ENCODE measurements at places on chromosomes 2 and 18.

DNA sequence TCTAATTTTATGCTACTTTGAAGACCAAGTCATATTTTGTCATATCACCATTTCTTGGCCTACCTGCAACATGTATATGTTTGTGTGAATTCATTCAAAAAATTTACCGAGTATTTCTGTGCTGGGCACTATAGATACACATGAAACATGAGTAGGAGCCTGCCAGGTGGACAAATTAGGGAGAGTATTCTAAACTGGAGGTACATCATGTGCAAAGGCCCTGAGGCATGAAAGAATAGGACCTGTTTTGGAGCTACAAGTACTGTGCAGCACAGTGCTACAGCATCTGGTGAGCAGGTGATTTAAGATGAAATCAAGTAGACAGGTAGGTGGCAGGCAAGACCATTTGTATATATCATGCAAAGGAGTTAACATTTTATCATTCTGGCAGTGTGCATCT is 152.9 kb downstream of the MYO3B start:
- DNase-seq, result no peak

GRCh38 chr2:186687807-186688211 is 6.1 kb upstream of the FAM171B start:
- DNase-seq, result no peak

DNA sequence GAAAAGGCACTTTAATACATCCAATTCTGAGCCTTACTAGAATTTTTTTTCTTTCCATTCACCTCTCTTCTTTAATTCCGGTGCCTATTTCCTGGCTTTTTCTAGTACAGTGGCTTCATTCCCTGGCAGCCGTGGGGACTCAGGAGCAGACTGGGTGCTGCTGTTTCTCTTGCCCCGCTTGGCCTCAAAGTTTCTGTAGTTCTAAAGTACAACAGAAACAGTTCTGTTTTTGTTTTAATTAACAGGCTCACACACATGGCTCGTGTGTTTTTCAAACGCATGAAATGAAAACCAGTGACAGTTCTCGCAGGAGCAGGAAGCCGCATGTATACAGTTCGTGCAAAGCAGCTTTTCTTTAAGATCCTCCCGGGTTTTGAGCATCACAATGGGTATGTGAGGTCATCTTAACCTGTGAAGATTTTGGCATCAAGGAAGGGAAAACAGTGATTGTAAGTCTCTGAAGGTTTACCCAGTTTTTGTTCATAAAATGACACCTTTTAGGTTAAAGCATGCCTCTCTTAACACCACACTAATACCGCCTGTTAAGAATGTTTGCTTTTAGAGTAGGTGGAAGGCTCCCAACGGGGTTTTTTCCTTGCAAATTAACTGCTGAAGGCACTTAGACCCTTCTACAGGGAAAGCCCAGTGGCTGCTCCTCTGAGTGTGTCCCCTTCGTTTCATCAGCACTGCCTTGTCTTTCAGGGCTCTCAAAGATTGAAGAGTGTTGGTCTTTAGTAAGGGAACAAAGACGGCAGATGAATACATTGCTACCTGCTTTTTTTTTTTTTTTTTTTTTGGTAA is 5.8 kb downstream of the FZD7 start:
- DNase-seq, result no peak

DNA sequence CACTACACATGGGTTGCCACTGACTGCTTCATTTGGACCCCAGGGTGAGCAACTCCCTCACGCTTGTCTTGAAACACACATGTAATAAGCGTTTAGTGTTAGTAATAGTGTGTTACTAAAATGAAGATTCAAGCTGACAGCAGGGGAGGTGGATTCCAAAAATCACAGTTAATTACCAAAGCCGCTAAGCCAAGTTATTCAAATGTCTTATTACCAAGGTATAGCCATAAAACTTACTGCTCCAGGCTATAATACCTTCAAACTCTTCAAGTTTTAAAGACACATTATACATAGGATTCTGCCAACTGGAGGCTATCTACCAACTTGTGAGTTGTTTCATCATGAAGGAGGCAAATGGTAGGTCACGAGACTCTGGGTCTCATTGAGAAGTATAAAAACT is 2.9 kb downstream of the LPIN2 start:
- no peak for DNase-seq

GRCh38 chr2:222572751-222573174 is 83.1 kb downstream of the FARSB start:
- no peak for DNase-seq

- no peak for DNase-seq
Observed at GRCh38 chr2:186780701-186781316, 68.2 kb downstream of the ZSWIM2 start.

- peak; percentile 53 for DNase-seq
Observed at GRCh38 chr2:3423492-3424170, 44.1 kb downstream of the TRAPPC12 start.

- DNase-seq, result no peak
Observed at GRCh38 chr2:150484006-150484405, 3.5 kb downstream of the RND3 start.

DNA sequence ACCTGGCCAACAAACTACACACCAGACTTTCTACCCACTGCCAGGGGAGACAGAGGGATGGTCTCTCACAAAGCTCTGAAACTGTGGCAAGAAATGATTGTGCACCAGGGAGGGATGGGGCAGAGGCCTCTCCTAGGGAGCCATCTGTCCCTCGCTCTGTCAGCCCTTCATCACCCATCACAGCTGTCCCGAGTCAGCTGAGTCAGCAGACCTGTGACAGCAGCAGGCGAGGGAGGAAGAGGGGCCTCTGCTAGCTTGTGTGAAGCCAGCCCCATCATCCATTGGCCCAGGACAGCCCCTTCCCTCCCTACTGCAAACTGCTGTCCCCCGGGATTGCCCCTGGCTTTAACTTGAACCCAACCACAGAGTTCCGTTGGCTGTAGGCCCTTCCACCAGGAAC is 5.0 kb downstream of the SH2D6 start:
- DNase-seq, result no peak

GRCh38 chr2:171626949-171627348 is 60.3 kb upstream of the DYNC1I2 start:
- DNase-seq, result no peak

- DNase-seq, result no peak
Observed at GRCh38 chr18:77071061-77071460, 61.5 kb downstream of the MBP start.

DNA sequence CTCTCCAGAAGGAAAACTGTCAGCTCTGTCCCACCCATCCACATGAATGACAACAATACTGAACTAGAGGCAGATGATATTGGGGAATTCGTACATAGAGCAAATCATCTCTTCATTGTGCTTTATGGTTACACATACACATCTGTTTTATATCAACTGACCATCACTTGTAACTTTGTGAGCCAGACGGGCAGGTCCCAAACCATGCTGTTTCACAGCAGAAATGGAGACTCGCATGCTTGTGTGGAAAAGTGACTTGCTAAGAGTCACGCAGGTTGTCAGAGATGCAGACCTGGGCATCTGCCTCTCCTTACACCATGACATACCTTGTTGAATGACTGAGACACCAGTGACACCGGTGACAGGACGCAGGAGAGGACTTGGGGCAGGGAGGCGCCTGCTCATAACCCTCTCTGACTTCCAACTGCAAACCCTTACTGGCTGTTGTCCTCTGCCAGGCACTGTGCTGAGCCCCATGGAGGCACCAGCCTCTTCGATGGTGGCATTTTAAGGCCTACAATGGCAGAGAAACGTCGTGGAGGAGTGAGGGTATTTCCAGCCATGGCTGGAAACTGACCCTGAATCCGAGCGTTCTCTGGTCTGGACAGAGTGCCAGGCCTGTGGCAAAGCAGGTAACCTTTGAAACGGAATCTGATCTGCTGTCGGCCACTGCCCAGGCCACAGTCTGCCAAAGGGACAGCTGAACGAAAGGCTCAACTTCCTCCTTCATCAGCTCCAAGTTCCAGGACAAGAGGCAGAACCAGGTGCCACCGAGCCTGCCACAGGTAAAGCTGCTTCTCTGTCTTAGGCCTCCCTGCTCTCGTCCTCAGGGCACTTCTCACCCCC is 26.9 kb upstream of the ROCK2 start:
- no peak for DNase-seq

DNA sequence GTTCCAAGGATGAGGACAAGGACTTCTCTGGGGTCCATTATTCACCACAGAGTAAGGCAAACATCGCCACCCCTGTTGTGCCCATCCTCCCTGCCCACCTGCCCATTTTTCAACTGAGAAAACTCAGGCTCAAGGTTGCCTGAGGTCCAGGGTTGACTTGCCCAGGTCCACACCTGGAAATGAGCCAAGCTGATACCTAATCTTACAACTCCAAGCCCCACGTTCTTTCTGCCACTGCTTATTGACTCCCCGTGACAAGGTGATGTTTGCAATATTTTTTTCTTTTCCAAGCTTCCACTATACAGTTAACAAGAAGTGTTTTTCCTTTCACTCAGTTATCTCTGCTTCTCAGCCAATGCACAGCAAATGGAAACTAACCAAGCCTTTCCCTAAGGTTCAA is 39.0 kb downstream of the RNF152 start:
- DNase-seq, result no peak

DNA sequence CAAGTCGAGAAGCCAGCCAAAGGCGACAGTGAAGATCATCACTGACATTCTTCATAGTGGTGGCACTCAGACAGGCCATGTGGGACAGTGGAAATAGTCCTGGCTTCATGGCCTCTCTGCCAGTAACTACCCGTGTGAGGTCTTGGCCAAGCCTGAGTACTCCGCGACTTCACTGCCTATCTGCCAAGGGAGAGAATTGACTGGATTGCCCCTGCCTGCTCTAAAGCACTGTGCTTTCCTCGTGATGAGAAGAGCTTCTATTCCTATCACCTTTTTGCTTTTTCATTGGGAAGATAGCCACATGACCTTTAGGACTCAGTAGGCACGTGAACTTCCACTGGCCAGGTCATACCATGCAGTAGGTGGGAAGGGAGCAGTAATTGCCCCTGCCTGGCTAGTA is 239.3 kb downstream of the HAUS1 start:
- DNase-seq, result no peak

- DNase-seq, result no peak
Observed at GRCh38 chr2:67076239-67076624, 320.9 kb upstream of the ETAA1 start.

- DNase-seq, result no peak
Observed at GRCh38 chr2:105577762-105578161, 166.9 kb upstream of the NCK2 start.

- no peak for DNase-seq
Observed at GRCh38 chr2:235851828-235852525, 316.2 kb downstream of the GBX2 start.

GRCh38 chr2:112003576-112004252 is 51.4 kb upstream of the TMEM87B start:
- DNase-seq, result no peak

DNA sequence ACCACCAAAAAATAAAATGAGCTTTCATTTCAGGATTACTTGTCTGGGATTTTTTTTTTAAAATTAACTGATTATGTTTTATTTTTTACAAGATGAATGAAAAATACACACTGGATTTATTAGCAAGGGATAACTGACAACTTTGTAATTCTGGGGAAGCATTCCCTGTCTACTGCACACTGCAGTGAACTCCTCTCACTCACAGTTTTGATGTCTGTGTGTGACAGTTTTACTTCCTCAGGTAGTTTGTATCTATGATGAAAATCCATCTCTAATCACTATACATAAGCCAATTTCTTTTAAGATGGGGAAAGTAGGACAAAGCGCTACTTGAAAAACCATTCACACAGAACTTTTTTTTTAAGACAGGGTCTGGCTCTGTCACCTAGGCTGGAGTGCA is 94.5 kb downstream of the COBLL1 start:
- no peak for DNase-seq

DNA sequence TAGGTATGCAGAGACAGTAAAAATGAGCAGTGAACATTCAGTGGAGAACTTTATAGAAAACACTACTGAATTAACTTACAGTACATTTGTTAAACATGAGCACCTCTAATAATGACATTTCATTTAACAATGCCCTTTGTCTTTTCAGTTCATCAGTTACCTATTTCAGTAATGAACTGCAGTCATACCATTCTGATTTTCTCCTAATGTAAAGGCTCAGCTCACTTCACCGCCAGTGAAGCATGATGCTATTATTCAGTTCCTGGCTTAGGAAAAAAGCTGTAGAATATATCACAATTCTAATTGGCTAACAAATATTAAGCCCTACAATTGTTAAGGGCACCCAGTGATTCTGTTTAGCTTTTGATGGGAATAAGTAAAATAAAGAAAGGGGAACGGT is 37.1 kb upstream of the CCDC93 start:
- DNase-seq, result no peak

GRCh38 chr18:76370201-76370600 is 124.8 kb downstream of the ZNF516 start:
- DNase-seq, result no peak

DNA sequence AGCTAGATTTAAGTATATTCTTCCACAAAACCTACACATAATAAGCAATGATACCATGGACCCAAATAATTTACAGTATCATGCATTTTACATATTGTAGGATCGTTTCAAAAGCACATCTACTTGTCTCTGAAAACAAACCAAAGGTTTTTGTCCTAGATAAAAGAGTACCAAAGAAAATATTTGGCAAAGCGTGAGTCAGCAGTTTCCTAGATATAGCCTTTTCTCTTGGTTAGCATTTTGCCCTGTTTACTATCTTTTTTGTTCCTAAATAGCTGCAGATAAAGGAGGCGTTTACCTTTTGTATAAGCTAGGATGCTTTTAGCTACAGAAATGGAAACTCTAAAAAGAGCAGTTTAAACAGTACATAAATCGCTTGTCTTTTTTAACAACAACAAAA is 305.8 kb upstream of the GULP1 start:
- no peak for DNase-seq

GRCh38 chr2:218030409-218031195 is 27.8 kb upstream of the TNS1 start:
- DNase-seq, result no peak

- DNase-seq, result no peak
Observed at GRCh38 chr2:67085146-67085545, 312.0 kb upstream of the ETAA1 start.

- DNase-seq, result no peak
Observed at GRCh38 chr2:173983391-173983871, 18.3 kb upstream of the SP3 start.

DNA sequence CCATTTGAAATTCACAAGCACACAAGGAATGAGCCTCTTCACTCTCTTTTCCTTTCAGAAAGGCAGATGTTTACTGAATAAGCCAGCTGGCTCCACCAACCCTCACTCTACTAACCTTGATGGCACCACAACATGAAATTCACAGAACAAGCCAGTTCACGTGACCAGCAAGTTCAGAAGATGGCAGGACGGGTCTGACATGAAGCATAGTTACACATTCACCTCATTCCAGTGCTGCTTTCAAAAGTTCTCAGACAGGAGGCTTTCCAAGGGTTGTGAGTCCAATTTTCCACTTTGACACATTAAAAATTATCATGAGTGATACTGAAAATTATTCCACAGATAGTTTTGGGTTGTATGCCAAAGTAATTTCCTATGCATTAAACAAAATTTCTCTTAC is 74.2 kb upstream of the MBOAT2 start:
- no peak for DNase-seq

GRCh38 chr2:15865923-15866322 is 74.4 kb upstream of the MYCN start:
- no peak for DNase-seq

- DNase-seq, result no peak
Observed at GRCh38 chr2:121697108-121697631, 39.5 kb downstream of the NIFK start.

- DNase-seq, result no peak
Observed at GRCh38 chr2:120313695-120314615, 32.0 kb upstream of the INHBB start.
